ENCODE measurements at places on chromosomes 1 and 21.

DNA sequence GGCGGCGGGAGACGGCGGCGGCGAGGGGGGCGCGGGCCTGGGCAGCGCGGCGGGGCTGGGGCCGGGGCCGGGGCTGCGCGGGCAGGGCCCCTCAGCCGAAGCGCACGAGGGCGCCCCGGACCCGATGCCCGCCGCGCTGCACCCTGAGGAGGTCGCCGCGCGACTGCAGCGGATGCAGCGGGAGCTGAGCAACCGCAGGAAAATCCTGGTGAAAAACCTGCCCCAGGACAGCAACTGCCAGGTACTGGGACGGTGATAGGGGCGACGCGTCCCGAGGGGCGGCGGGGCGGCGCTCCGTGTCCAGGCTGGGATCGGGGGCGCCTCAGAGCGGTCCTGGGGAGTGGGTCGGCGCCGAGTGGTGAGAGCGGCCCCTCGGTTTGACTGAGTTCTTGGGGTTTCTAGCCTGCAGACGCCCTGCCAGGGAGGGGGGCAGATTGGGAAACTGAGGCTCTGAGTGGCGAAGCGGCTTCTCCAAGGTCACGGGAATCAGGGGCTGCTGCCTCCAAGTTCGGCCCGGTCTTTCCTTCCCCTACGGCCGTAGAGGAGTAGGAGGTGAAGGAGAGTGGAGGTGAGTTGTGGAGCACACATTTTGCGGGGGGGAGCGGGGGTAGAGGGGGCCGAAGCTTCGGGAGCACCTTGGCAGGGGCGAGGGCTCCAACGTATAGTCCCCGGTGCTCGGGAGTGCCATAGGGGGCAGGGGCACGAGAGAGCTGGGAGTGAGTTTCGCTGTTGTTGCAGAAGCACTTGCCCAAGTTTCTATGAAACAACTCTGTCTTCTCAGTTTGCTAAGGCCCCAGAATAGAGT, 508 bp downstream of the RAVER2 start:
- peak; percentile 11 for DNase-seq

- no peak for DNase-seq
These were observed 40.5 kb downstream of the MRPS6 start for GRCh38 chr21:34113842-34114241.

DNA sequence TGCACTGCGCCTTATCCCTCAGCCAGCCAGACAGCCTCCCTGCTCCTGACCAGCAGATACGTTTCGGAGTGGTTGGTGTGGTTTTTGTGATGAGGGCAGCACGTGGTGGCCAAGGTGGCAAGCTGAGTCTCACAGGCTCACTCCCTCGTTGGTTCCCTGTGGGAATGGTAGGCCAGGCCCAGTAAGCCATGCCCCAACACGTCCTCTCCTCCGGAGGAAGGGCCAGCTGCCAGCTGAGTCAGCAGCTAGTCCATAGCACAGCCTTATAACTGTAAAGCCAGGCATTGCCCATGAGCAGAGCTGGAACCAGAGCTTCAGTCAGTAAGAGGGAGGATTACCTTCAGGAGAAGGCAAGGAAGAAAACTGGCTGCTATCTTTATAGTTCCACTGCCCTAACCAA, 29.5 kb downstream of the SZRD1 start:
- DNase-seq: no peak

DNA sequence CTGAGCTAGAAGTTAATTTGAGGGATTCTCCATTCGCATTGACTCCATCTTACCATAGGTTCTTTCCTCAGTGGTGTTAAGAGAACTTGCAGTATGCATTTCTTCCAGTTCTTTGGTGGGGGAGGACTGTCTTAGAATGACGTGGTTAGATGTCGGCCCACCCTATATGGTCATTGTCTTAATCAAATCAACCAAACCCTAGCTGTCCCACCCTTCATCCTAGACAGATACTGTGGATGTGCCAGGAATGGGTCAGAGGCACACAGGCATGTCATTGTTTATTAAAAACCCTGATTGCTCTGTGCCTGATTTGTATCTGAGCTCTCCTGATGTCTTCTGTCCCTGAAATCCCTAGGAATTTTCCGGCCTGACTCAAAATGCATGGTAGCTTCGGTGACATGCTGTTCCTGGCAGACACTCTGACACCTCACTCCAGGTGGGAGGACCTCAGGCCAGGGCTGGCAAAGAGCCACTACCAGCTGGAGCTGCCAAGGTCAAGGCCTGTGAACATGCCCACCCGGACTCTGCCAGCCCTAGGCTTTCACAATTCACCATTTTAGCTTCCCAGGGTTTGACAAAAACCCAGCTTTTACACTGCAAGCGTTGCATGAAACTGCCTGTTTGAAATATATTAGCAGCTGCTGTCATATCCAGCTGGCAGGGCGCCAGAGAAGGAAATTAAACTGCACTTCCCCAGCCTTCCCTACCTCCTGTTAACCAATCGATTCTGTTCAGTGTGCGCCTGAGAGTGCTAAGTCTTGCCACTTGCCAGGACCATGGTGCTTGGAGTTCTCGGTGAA, 134.0 kb downstream of the FAM78B start:
- DNase-seq: no peak

DNA sequence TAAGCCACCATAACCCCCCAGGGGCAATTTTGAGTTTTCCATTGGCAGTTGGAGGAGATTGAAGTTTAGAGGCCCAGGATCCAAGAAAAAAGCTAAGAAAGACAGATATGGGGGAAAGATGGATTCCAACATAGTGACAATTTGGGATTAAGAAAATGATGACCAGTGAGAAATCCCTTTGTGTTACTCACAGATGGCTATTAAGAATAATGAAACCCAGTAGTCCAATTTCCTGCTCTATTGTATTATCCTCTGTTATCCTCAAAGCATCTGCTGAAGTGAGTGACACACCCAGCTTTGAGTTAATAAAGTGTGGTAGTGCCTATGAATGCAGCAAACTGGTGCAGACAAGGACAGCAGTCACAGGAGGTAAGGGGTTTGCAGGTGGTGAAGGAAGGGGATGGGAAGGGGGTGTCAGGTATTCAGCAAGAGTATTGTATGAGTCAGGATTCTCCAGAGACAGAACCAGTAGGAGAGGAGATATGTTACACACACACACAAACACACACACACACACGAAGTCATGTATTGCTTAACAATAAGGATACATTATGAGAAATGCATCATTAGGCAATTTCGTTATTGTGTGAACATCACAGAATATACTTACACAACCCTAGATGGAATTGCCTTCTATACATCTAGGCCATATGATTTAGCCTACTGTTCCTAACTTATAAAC, 112.4 kb upstream of the VANGL1 start:
- DNase-seq: no peak

DNA sequence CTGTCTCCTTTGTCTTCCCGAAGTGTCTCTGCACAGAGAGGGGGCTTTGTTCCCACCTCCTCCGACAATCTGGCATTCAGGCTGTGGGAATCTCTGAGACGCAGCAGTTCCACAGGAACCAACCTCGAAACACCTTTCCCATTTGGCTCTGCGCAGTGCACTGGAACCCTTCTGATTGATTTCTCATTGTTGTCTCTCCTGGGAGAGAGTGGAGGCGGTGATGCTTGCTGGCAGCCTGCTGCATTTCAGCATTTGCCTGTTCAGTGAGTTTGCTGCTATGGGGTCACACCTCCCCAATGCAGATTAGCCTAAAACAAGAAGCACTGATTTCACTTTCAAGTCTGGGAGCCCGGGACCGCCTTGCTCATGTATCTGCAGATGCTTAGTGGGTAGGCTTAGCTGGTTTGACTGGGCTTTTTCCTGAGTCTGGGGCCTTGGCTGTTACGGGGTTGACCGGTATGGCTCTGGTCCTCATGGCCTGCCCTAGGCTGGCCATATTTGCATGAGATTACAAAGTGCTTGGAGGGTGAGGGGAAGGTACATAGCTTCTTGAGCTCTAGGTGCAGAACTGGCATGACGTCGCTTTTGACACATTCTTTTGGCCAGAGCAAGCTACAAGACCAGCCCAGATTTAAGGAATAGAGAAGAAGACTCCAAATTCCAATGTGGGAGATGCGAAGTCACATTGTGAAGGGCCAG, 695.3 kb downstream of the PTPRU start:
- no peak for DNase-seq

DNA sequence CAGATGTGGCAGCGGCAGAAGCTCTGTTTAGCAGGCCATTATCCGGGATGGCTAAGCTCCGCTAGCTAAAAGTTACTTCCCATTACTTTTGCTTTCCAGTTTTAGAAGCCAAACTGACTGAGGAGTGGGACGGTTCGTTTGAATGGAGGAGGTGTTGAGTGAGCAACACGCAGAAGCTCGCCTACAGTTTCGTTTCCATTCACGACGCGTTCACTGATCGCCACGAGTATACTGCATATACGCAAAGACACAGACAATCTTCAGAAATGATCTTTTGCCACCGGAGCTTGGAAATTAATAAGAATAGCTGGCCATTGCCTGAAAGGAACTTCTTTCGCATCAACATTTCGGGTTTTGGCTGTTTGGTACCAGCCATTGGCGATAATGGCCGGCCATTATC, 14.6 kb downstream of the SON start:
- no peak for DNase-seq

DNA sequence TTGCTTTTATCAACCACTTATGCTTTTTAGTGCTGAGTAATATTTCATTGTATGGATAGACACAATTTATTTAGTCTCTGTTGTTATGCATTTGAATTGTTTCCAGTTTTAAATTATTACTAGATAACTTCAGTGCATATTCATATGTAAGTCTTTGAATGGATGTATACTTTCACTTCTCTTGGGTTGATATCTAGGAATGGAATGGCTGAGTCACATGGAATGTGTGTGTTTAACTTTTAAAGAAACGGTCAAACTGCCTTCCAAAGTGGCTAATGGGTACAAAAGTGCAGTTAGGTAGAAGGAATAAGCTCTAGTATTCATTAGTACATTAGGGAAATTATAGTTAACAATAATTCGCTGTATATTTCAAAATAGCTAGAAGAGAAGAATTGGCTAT, 82.4 kb downstream of the NPHS2 start:
- no peak for DNase-seq

- DNase-seq: no peak
These were observed 80.5 kb upstream of the TTC39A start for GRCh38 chr1:51410568-51411460.

DNA sequence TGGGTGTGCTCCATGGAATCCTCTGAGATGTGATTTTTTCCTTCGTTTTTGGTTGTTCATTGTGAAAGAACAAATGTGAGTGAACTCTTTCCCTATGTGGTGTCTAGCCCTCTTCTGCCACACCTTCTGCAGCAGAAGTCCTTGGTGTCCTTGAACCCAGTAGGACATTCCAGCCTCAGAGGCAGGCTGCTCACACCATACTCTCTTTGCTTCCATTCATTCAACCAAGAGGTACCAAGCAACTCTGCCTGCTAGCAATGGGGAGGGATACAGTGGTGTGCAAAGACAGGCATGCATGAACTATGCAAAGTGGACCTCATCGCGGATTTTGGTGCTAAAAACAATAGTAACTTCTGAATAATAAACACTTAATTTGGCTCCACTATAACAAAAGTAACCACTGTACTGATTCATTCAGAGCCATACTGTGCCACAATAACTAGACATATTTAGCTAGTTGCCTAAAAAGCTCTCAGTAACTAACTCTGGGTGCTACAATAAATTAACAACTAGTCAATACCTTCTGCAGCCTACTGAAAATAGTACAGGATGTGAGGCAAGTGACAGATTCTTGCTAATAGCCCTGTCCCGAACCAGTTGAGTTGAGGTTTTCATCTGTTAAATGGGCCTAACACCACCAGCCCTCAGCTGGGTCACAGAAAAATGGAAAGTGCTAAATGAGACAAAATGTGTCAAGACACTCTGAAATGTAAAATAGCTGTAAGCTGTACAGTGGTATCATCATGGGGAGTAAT, 155.4 kb downstream of the SLC45A1 start:
- no peak for DNase-seq

GRCh38 chr1:155196893-155197638, 10.6 kb downstream of the THBS3 start:
- DNase-seq: no peak

GRCh38 chr1:74427681-74428080, 84.7 kb downstream of the LRRC53 start:
- no peak for DNase-seq

GRCh38 chr1:93344484-93344883, 1.2 kb upstream of the DR1 start:
- no peak for DNase-seq

GRCh38 chr1:204263254-204263910, 49.6 kb upstream of the GOLT1A start:
- DNase-seq: no peak

DNA sequence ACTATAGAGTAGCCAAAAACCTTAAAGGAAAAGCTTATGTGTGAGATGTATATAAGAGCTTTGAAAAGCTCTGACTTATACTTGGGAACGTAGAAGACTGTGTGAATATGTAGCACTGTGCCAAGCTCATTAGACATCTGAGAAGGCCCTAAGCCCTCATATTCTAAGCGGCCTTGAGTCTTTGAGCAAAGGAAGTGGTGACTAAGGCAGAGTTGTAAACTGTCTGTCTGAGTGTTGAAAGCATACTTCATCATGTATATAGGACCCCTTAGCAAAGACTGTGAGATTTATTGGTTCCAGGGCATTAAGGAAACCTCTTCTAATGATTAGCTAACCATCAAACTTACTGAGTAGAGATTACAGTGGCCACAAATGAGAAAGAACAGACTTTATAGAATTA, 153.3 kb upstream of the LYPLAL1 start:
- peak; percentile 3 for DNase-seq

DNA sequence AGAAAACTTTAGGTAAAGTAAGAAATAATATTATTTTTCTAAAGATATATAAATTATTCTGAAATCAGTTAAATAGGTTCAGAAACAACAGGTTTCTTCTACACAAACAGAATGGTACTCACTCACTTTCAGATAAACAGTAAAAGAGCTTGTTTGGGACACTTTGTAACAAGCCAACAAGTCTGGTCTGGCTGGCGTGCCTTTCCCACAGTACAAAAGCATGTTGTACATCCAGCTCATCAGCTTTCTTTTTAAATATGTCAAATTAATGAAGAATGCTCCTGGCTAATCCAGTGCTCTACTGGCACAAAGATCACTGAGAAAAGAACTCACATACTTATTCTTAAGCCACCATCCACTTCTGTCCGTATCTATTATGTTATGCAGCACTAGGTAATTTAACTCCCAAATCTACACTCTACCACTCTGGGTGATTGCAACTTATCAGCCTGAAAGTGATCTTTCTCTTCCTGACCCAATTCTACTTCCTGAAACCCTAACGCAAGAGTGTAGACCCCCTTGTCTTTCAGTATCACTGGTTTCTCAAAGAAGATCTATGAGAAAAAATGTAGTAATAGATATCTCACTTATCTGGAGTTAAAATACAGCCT, 32.6 kb downstream of the TRIT1 start:
- no peak for DNase-seq

GRCh38 chr1:202679406-202680177, 30.7 kb downstream of the SYT2 start:
- no peak for DNase-seq
